ENCODE measurements at places on chromosomes 7 and 10. TPM values are rescaled to one million over a fixed set of nuclear protein-coding genes. Genes with fewer than 3 reads are reported as not detected.

- DNase-seq, result no peak
Measured at GRCh38 chr10:62224606-62225005, 44.0 kb downstream of the RTKN2 start.

GRCh38 chr10:87776328-87776727 is 41.7 kb downstream of the ATAD1 start:
- DNase-seq, result no peak

DNA sequence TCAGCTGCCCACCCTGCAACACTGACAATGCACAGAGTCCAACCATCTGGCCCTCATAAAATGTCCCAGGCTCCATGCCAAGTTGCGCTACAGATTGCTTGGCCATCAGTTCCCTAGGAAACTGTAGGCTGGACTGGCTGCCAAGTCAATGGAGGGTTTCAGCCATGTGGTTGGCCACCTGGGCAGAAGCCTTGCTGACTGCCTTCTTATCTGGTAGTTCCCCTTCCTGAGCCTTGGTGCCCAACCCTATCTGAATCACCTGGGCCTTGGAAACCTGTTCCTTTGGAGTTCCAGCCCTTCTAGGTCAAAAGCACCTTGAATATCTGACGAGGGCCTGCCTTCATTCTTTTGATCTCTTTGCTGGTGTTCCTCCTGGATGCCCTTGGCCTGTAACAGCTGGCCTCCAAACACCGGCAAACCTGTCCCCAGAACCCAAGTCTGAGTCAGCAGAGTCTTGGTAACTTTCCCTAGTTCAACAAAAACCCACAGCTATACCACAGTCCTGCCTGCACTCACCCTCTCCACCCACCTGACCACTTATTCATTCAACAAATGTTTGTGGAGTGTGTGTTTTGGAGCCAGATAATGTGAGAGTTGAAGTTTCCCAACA is 37.4 kb upstream of the KDM7A start:
- DNase-seq, result peak; percentile 49

DNA sequence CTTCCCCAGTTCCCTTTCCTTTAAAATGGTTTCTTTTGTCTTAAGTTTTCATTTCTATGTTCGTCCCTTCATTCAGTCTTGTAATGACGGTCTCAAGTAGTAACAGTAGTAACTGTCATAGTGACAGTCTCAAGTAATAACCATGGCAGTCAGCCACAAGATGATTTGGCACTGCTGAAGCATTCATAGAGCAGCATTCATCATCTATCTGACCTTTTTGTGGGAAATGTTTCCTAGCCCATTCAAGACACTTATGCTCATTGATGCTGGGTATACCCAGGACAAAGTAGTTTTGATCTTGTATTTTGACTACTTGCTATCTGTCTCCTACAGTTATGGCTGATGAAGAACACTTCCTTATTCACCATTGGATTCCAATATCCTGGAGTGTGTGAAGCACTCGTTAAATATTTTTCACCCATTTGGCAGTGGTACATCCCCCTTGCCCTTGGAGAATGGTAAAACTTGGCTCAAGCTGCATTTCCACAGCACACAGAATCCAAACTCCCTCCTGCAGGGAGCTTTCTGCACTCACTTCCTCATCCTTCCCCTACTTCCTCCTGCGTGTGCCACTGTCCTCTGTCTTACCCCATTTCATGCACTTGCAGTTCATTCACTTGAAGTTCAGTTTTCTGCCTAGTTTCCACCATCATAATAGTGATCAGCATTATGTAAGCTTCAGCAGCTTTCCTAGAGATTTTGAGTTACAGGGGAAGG is 19.0 kb downstream of the GIMAP4 start:
- peak; percentile 37 for DNase-seq

Gene CNTNAP2
- total RNA-seq, result not detected

Gene KDM7A
- 17.9 TPM for total RNA-seq

All from activated CD4-positive, alpha-beta T cell treated with anti-CD3 and anti-CD28 coated beads for 36 hours (primary cell).